NCI-H2081 treated with DMSO at 0.1 percent for 48 hours (cell line): ENCODE measurements at places on chromosomes 5 and 9.

DNA sequence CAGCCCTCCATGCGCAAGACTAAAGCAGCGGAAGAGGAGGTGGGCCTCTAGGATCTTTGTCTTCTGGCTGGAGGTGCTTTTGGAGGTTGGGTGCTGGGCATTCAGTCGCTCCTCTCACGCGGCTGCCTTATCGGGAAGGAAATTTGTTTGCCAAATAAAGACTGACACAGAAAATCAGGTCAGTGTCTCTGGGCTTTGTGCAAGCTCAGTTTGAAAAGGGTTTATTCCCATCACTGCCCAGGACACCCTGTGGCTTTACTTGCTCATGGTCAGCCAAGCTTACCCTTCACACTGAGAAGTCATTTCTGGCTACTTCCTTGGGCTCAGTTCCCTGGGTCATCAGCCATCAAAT lies 10.5 kb downstream of the SLC2A8 start:
- DNase-seq: no peak

- DNase-seq: no peak
Measured at GRCh38 chr5:139251281-139251687, 42.3 kb upstream of the MATR3 start.

- DNase-seq: no peak
Measured at GRCh38 chr5:147671365-147671764, 111.2 kb downstream of the JAKMIP2 start.

DNA sequence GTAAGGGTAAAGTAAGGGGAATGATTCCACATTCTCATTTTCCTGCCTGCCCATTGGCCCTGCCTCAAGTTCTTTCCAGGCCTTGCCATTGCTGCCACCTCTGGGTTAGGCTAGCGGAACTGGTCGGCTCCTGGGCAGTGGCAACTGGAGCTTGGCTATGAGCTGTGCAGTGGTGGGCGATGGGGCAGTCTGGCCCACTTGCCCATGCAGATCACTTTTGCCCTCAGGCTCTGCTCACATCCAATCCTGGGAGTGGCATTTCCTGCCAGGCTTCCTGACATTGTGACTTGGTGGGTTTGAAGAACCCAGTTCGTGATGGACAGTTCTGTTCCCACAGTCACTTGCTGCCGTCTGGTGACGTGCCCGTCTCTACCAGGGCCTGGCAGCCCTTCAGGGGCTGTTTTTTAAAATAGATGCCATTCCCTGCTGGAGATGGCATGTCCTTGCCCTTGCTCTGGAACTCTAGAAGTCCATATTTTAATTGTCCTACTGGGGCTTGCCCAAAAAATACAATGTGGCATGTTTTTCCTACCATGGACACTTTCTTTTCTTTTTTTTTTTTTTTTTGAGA lies 86.1 kb downstream of the FGF18 start:
- DNase-seq: no peak

GRCh38 chr9:22138956-22139660 lies 130.0 kb upstream of the CDKN2B start:
- no peak for DNase-seq

DNA sequence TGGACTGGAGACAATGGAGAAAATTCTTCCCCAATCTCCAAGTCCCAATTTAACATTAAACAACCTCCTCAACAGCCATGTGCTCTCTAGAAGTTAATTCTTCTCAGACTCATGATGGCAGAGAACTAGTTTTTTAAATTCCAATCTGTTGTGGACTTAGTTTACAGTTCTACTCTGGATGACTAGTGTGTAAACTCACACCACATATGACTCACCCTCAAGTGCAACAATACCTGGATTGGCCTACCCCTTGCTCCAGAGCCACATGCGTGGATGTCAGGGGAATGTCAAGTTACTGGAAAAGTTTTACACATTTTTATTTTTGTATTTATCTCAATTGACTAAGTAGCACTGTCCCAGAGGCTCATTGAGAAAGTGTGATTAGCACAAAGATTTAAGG lies 136.0 kb upstream of the EFNA5 start:
- no peak for DNase-seq

DNA sequence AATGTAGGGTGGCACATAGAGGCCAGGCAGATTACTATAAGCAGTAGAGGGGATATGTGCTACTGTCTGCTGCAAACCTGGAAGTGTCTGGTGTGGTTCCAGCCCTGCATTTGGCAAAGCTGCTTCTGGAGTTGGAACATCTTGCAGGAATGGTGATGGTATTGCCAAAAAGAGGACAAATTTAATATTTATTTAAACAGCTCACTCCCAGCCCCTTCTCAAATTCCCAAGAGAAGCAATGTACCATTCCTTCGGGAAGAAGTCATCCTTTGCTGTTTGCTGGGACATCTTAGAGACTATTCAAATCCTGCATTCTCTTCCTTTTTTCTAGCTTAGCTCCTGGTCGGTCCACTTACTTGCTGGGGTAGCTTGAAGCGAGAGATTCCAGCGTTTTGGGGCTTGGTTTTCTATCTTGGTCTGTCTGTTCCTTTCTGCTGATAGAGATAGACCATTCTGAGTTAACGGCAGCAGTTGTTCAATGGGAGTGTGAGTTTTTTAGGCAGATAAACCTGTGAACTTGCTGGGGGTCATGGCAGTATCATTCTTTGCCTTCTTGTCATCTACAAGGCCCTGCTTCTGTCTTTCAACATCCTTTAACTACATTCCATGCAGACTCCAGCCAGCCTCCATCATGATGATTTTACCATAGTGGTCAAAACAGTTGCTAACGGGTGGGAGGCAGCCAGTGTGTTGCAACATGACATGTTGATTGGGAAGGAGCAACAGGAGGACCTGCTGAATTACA lies 69.9 kb downstream of the RCL1 start:
- no peak for DNase-seq

- no peak for DNase-seq
Measured at GRCh38 chr5:122673343-122673742, 101.5 kb upstream of the SNX2 start.

- DNase-seq: no peak
Measured at GRCh38 chr9:84212246-84212645, 128.3 kb downstream of the SLC28A3 start.

GRCh38 chr5:157116483-157116954 lies 7.7 kb upstream of the HAVCR2 start:
- DNase-seq: no peak
